Left ventricle myocardium inferior (tissue), 1 donor: ENCODE measurements at places on chromosomes 2 and 18.

- H3K27me3 ChIP-seq: no peaks in the 10 kb centered on the region
- no peak for DNase-seq
- no peaks in the 10 kb centered on the region for H3K4me1 ChIP-seq
Observed at GRCh38 chr2:218720048-218721041, 9.7 kb downstream of the TTLL4 start.

- H3K27ac ChIP-seq: no peak overlapping the region
- no peaks in the 10 kb centered on the region for H3K36me3 ChIP-seq
- DNase-seq: no peak
- H3K27me3 ChIP-seq: peaks cover 51% of the 10 kb centered on the region
Observed at GRCh38 chr2:26649992-26650712, 9.0 kb upstream of the CIB4 start.

DNA sequence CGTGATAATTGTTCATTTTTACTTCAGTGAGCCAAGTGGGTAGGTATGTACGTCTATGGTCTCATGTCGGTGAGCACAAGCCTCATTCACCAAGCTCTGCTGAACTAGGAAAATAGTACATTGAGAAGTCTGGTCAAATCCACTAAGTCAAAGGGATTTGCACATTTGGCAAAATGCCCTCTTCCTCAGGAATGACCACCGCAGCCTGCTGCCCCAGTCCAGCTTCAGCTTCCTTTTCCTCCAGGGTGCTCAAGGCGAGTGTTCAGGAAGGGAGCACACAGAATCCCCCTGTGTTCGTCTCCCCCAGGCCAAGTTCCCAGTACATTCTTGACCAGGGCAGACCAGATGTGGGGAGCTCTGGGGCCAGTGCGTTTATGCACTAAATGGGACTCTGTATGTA, 23.0 kb downstream of the TCF7L1 start:
- no peak for DNase-seq
- peaks cover 78% of the 10 kb centered on the region for H3K4me1 ChIP-seq

- H3K27me3 ChIP-seq: no peaks in the 10 kb centered on the region
- H3K36me3 ChIP-seq: no peaks in the 10 kb centered on the region
- no peak overlapping the region for H3K27ac ChIP-seq
- H3K4me3 ChIP-seq: no peak overlapping the region
- H3K4me1 ChIP-seq: no peaks in the 10 kb centered on the region
Observed at GRCh38 chr2:126449677-126450076, 206.3 kb upstream of the GYPC start.

DNA sequence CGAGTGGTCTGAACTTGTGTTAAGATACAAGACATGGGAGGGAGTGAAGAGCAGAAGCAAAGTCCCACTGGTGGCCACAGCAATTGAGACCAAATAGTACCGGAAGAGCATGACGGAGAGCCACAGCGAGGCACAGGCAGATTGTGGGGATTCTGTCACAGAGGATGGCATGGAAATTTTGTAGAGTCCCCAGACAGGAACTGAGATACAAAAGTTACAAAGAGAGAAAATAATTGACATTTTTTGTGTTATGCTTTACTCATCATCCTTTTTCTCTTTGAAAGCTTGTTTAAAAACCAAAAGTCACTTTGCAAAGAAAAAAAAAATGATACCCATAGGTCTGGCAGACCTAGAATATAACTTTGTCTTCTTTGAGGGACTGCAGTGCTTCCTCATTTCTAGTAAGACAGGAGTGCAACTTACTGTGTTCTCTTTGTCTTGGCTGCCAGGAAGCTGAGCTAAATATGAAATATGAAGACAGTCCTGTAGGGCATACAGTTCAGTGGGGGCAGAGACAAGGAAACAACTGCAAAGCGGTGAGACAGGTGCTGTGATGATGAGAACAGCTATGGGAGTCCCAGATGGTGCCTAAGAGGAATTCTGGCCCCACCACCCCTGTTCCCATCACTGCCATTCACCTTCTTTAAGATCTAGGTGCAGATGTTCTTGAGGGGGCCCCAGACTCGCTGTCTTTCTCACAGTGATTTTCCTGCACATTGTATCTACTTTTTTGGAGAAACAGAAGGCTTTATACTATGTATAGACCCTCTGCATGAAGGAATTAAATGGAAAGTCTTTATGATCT, 5.2 kb downstream of the ARHGAP25 start:
- H3K4me3 ChIP-seq: no peak overlapping the region
- no peaks in the 10 kb centered on the region for H3K36me3 ChIP-seq
- no peak for DNase-seq
- H3K27me3 ChIP-seq: no peaks in the 10 kb centered on the region
